ENCODE measurements at places on chromosomes 2 and 18.
A peak's percentile ranks its signal among the peaks of the same experiment; 100 is the strongest.

DNA sequence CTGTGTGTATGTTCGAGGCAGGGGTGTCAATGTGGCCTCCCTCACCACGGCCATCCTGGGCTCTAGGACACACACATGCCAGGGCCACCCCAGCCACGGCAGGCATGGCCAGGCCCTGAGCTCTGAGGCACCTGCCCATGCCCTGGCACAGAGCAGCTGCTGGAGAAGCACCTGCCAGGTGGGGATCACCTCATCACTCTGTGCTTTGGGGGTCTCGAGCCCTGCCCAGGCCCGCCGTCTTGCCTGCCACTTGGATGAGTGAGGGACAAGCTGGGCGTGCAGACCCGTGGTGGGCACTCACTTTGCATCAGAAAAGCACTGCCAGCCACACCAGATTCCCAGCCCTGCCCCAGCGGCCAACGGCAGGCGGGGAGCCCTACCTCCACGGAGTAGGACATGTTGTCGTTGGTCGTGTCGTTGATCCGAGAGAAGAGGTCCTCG, 33.1 kb downstream of the KIF1A start:
- no peak for DNase-seq

GRCh38 chr2:143428700-143429099, 299.5 kb downstream of the ARHGAP15 start:
- no peak for DNase-seq

GRCh38 chr2:60899230-60899891, 18.0 kb downstream of the REL start:
- no peak for DNase-seq

- no peak for DNase-seq
Measured at GRCh38 chr2:42585779-42586178, 17.3 kb downstream of the MTA3 start.

DNA sequence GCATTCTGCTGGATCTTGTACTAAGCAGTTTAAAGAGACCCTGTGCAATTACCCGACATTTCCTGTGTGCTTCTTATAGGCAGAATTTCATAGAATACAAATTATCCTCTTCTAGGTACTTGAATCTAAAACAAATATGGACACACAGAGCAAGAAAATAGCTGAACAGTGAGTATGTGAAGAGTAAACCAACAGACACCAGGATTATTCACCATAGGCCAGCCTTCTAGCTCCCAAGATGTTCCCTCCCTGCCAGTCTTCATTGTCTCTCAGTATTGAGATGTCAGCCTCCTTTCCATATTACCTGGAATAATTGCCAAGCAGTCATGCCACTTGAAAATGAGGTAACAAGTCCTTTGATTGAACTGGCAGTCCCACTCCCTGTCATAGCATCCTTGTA, 187.1 kb downstream of the PTPRM start:
- no peak for DNase-seq

DNA sequence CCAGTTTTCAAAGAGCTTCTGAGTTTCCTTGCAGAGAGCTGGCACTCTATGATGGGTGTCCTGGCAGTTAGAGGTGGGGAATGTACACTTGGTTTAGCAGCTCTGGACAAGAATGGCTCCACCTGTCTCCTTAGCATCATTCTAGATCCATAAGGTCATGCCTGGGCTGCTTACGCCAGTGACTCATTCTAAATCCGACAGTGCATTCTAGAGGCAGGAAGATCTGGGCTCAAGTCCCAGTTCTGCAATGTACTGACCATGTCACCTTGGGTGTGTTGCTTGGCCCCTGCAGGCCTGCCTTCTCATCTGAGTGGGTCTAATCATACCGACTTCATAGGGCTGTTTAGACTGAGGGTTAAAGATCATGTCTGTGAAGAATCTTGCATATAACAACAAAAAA, 46.5 kb downstream of the PTGR3 start:
- no peak for DNase-seq

- no peak for DNase-seq
Measured at GRCh38 chr2:10330700-10331026, 28.0 kb downstream of the HPCAL1 start.

- DNase-seq, result no peak
Measured at GRCh38 chr2:211477537-211478275, 921.3 kb downstream of the CPS1 start.

- peak; percentile 59 for DNase-seq
Measured at GRCh38 chr2:26772064-26773001, 8.2 kb downstream of the SLC35F6 start.

DNA sequence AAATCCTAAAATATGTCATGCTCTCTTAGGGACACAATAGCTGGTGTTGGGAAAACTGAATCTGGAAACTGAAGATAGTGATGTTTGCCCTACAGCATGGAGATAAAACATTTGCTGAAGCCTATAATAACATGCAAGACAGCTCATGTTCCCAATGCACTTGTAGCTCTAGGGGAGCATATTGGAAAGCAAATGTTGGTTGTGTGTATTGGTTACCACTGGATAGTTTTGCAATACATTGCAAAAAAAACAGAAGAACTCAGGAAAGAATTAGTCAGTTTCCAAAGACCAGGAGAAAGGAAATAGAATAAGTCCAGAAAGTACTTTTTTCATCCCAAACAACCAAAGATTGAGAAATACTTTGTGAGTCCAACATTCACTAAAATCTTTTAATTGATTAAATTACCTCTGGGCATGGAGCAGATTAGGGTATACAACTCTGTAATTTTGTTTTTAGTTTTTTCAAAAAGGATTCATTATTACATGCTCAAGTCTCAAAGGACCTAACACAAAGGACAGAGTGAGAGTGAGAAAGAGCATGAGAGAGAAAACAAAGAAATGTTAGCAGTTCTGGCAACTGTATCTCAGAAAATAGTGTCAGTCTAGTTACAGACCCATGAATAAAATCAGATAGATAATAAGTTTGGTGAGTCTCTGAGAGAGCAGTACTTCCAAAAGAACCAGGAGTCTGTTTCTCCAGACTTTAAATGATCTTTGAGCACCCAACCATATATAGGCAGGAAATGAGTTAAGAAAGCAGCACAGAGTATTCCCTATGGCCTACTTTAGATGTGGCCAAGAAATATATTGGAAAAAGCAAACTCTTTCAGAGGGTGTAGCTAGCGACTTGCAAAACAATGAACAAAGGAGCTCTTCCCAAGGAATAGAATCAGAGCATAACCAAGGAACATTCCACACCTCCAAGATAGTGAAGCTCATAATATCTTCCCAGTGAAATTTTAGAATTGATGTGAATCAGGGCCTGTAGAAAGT, 36.6 kb upstream of the COL3A1 start:
- DNase-seq, result no peak

DNA sequence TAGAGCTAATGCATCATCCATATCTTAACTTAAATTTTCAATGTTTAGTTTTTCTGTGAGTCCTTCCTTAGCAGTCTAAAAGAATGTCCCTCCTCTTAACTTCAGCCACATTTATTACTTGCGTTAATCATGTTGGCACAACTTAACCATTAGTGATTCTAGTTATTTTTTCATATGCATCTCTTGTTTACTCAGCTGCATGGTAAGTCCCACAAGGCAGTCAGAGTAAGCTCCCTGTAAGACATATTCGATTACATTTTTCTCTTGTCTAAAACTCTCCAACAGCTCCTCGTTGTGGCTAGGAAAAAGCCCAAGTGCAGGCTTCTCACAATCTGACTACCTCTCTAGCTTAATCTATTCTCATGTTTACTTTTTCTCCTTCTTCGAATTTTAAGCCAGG, 2045.3 kb upstream of the PIK3C3 start:
- no peak for DNase-seq

DNA sequence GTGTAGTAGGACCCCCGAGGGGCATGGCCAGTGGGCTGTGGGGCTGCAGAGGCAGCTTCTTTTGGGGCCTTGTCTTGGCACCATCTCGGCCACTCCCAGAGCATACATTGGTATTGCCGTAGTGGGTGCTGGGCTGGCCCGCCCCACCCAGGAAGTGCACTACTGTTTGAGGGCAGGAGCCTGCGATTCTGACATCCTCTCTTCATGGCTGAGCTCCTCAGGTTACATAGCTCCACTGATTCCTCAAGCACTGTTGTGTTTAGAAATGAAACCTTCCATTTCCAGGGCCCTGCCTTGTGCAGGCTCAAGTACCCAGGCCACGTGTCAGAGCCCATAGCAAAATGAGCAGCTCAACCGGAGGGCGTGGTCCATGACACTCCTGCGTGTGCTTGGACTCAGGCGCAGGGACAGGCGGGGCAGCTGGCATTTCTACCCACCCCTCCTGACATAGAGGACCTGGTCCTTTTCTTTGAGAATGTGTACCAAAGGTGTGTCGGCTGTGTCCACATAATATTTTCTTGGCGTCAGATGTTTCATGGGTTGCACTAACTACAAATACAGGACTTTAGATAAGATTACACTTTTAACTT, 67.9 kb downstream of the DGKD start:
- DNase-seq, result peak; percentile 39

DNA sequence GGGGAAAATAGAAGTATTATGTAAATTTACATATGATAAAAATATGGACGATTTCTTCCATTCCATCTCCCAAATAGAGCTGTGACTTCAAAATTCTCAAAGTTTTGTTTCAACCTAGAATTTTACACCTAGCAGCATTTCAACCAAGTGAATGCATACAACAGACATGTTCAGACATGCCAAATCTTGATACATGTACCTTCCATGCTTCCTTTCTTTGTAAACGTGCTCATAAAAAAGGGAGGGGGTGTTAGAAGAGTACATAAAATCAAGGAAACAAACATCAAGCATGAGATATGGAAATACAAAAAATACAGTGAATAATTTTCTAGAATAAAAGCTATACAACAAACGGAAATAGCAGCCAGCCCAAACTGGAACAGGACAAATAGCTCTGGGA, 974.2 kb downstream of the ERBB4 start:
- DNase-seq, result no peak

GRCh38 chr18:62196079-62196478, 9.0 kb downstream of the RELCH start:
- DNase-seq, result no peak

GRCh38 chr2:135055182-135055786, 3.2 kb downstream of the RAB3GAP1 start:
- no peak for DNase-seq

Measured in stimulated activated naive CD4-positive, alpha-beta T cell (primary cell).